ENCODE measurements at places on chromosomes 3 and 15. TPM values are rescaled to one million over a fixed set of nuclear protein-coding genes. Genes with fewer than 3 reads are reported as not detected.

DNA sequence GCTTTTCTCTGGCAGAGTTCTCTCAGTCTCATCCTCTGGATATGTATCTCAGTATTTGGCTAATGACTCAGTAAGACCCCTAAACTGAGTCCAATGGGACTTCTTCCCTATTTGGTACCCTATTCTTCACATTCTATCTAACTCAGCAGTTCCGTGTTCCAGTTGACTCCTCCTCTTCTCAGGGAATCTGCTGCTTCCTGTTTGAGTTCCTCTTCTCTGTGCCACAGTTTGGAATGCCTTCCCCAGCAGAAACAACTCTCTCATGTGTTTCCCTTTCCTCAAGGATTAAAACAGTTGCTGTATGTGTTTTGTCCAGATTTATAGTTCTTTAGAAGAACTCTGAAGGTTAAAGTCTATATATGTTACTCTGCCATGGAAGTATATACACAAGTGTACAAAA is 344.0 kb upstream of the RARB start:
- no peak overlapping the region for H3K27ac ChIP-seq
- no peaks in the 10 kb centered on the region for H3K4me1 ChIP-seq
- H3K4me3 ChIP-seq, result no peak overlapping the region
- no peak for DNase-seq

Gene PPP2R3A
- total RNA-seq, result 8.7 TPM

Gene KLHL40
- not detected for total RNA-seq

- peak overlapping the region; percentile 55 for H3K27ac ChIP-seq
- H3K36me3 ChIP-seq, result no peaks in the 10 kb centered on the region
- peak; percentile 48 for DNase-seq
- H3K4me1 ChIP-seq, result peaks cover 5% of the 10 kb centered on the region
- no peaks in the 10 kb centered on the region for H3K27me3 ChIP-seq
These were observed 78.7 kb upstream of the GCNT3 start for GRCh38 chr15:59532770-59533379.

GRCh38 chr3:150314248-150315004 is 93.7 kb upstream of the TSC22D2 start:
- H3K27me3 ChIP-seq, result no peaks in the 10 kb centered on the region
- peak overlapping the region; percentile 51 for H3K27ac ChIP-seq
- no peak overlapping the region for H3K4me3 ChIP-seq
- H3K36me3 ChIP-seq, result no peaks in the 10 kb centered on the region
- DNase-seq, result peak; percentile 80

Gene RTP1
- total RNA-seq, result not detected

- H3K27me3 ChIP-seq, result no peaks in the 10 kb centered on the region
- no peaks in the 10 kb centered on the region for H3K4me1 ChIP-seq
- no peak overlapping the region for H3K4me3 ChIP-seq
- DNase-seq, result no peak
- no peak overlapping the region for H3K27ac ChIP-seq
- H3K36me3 ChIP-seq, result no peaks in the 10 kb centered on the region
These were observed 45.6 kb upstream of the FSTL1 start for GRCh38 chr3:120496278-120497002.

DNA sequence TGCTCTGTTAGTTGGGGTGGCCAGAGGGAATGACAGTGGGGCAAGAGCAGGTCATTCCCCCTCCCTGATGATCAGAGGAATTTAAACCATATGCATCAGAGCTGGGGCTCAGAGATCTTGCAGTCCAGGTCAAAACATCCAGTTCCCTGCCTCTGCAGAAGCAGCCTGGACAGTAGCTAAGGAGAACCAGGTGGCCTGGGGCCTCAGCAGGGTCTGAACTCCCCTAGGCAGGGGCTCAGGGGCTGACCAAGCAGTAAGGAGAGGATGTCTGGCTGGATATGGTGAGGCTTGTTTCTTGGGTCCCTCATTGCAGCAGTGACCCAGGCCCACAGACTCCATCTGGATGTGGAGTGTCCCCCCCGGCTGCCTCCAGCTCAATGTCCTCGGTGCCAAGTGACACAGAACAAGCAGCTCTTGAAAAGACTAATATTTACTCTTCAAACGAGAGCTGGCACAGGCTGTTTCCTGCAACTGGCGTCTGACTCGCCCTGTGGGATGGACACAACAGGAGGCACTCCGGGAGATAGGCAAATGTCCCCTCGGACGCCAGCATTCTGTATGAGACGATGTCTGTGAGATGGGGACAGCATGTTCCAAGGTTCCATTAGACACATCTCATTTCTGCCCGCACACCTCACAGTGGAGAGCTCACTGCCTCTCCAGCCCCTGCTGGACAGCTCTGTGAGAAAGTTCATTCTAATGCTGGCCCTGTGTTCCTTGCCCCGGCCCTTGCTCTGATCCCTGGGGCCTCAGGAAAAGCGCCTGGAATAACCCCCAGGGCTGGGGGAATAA is 37.1 kb downstream of the SEC22C start:
- H3K4me3 ChIP-seq, result no peak overlapping the region
- peak; percentile 67 for DNase-seq
- no peaks in the 10 kb centered on the region for H3K36me3 ChIP-seq
- H3K27me3 ChIP-seq, result no peaks in the 10 kb centered on the region
- H3K4me1 ChIP-seq, result peaks cover 27% of the 10 kb centered on the region
- H3K27ac ChIP-seq, result no peak overlapping the region

DNA sequence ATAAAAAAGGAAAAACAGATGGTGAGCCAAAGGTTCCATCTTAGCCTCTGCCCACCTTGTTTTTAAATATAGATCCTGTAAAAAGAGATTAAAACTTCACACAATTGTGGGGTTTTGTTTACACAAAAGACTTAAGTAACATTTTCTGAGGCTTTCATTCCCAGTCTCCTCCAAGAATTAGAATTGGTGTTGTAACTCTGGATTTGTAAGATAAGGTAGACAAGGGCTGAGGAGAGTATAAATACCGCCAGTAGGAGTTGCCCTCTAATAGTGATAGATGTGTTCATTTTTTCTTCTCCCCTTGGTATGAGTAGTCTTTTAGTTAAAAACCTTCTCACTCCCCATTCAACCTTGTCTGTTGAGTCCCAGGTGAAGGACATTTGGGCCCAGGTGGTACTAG is 8.5 kb downstream of the MINDY2 start:
- H3K4me1 ChIP-seq, result no peaks in the 10 kb centered on the region
- no peak overlapping the region for H3K4me3 ChIP-seq
- no peaks in the 10 kb centered on the region for H3K36me3 ChIP-seq
- H3K27ac ChIP-seq, result no peak overlapping the region
- no peak for DNase-seq

GRCh38 chr3:20524328-20524727 is 338.3 kb upstream of the SGO1 start:
- H3K27ac ChIP-seq, result no peak overlapping the region
- H3K4me3 ChIP-seq, result no peak overlapping the region
- no peaks in the 10 kb centered on the region for H3K27me3 ChIP-seq
- no peaks in the 10 kb centered on the region for H3K36me3 ChIP-seq
- DNase-seq, result no peak
- H3K4me1 ChIP-seq, result no peaks in the 10 kb centered on the region

DNA sequence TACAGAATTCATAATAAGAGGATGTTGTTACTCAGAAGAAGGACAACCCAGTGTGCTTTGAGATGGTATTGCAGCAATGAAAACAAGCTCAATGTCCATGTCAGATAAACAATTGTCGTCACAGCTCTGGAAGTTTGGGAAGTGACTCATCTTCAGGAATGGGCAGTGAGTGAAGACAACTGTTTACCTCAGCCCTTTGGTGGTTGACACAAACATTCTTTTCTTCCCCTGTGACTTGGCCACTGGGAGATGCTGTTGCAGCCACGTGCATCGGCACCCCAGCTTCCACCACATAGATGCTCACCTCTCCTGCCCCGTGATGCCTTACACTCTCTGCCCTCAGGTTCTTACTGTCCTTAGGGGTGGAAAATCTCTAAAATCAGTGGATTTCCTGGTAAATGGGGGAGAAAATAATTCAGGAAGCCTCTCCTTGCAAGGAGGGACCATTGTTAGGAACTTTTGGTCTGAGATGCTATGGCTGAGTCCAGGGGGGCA is 114.1 kb upstream of the GALNT15 start:
- DNase-seq, result no peak
- peak overlapping the region; percentile 65 for H3K27ac ChIP-seq
- no peaks in the 10 kb centered on the region for H3K36me3 ChIP-seq
- H3K4me1 ChIP-seq, result peaks cover 1% of the 10 kb centered on the region

Gene ECE2
- not detected for total RNA-seq

Gene EHD4
- 34.9 TPM for total RNA-seq

Gene PRICKLE2
- total RNA-seq, result 28.8 TPM

DNA sequence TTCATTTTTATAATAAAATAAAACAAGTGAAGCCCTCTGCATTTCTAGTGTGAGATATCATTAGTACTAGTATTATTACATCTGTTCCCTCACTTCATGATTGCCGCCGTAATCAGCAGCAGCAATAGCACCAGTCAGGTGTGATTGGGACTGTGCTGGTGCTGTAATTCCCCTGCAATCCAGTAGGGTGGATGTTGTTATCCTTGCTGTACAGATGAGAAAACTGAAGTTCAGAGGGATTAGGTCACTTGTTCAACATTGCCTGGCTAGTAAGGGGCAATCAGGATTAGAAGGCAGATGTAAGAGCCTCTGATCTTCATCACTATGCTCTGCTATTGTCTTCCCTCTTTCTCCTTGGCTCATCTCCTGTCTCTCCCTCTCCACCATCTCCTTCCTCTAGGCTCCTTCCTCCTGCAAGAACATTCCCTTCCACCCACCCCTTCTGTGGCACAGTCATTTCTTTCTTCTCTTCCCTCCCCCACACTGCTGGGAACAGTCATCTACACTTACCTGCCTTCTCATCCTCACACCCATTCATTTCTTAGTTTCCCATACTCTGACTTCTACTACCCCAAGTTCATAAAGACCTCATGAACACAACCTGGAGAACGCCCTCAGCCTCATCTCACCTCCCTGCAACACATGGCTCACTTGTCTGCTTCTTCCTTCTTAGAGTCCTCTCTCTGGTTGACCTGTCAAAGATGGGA is 29.7 kb downstream of the CRYGS start:
- H3K27me3 ChIP-seq, result no peaks in the 10 kb centered on the region
- no peak overlapping the region for H3K4me3 ChIP-seq
- no peaks in the 10 kb centered on the region for H3K4me1 ChIP-seq
- H3K36me3 ChIP-seq, result no peaks in the 10 kb centered on the region

DNA sequence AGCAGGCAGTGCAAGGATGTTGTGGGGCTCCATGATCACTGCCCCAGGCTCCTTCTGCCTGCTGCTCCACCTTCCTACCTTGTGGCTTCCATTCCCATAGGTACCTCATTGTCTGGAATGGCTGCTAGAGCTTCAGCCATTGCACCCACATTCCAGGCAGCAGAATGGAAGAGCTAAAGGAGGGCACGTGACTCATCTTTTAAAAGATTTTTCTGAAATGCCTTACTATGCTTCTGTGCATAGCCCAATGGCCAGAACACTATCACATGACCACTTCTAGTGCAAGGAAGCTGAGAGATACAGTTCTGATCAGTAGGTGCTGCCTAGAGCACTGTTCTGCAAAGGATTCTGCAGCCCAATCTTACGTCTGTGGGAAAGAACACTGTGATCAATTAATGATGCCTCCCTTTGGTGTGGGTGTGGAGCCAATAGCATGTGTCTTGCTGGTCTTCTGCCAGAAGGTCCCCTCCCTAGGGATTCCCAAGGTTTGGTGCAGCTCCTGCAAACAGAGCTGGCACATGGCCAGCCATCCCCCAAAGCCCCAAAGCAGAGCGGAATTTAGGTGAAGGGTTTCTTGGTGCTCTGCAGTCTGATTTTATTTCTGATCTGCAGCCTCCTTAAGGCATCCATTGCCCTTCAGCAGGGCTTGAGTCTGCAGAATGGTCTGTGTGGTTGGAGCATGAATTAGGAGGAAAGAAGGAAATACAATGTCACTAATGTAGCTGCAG is 34.4 kb downstream of the SPSB4 start:
- H3K4me1 ChIP-seq, result no peaks in the 10 kb centered on the region
- H3K27me3 ChIP-seq, result no peaks in the 10 kb centered on the region
- no peak overlapping the region for H3K27ac ChIP-seq
- DNase-seq, result no peak
- H3K4me3 ChIP-seq, result no peak overlapping the region

GRCh38 chr3:70085613-70086012 is 86.1 kb downstream of the SAMMSON start:
- no peaks in the 10 kb centered on the region for H3K27me3 ChIP-seq
- H3K36me3 ChIP-seq, result no peaks in the 10 kb centered on the region
- no peak overlapping the region for H3K4me3 ChIP-seq
- no peak overlapping the region for H3K27ac ChIP-seq
- peaks cover 8% of the 10 kb centered on the region for H3K4me1 ChIP-seq

DNA sequence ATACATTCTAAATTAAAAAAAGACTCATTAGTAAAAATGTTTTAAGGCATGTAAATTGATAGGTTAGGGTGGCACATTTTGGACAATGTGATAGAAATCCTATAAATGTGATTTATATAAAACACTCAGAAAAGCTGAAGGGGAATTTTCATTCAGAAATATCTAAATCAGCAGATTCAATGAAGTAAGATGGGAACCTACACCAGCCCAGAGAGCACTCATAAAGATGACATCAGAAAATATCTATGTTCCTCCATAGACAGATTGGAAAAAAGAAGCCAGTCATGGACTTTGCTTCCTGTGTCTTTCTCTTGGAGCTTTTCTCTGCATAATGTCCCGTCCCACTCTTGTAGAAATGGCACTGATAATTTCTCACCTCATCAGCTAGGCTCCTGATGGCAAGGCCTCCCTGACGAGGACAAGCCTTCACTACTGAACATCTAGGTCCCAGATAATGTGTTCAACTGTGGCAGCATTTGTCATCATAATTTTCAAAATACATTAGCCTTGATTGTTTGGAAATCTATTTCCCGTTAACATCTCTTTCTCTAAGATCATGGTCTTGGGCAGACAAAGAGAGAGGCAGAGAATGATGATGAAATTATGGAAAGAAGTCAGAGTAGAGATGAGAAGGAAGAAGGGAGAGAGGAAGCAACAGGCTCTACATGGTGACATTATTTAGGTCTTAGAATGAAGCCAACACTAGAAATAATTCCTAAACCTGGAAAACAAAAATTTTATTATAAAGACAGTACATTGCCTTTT is 354.4 kb downstream of the NTRK3 start:
- no peaks in the 10 kb centered on the region for H3K27me3 ChIP-seq
- no peak for DNase-seq
- H3K27ac ChIP-seq, result no peak overlapping the region
- H3K4me1 ChIP-seq, result no peaks in the 10 kb centered on the region
- no peaks in the 10 kb centered on the region for H3K36me3 ChIP-seq

Gene COLQ
- 2.9 TPM for total RNA-seq

- H3K27ac ChIP-seq, result no peak overlapping the region
- no peak overlapping the region for H3K4me3 ChIP-seq
- no peaks in the 10 kb centered on the region for H3K27me3 ChIP-seq
- H3K4me1 ChIP-seq, result peaks cover 12% of the 10 kb centered on the region
These were observed 19.5 kb downstream of the SMARCC1 start for GRCh38 chr3:47762233-47762632.

All from thyroid gland (tissue), 4 donors.